Right cardiac atrium (tissue), 5 donors: ENCODE measurements at places on chromosomes 5 and 9. TPM values are rescaled to one million over a fixed set of nuclear protein-coding genes. Genes with fewer than 3 reads are reported as not detected.

GRCh38 chr9:98973171-98973570, 29.5 kb downstream of the COL15A1 start:
- no peak for DNase-seq

GRCh38 chr5:106822851-106823250, 847.9 kb downstream of the EFNA5 start:
- no peak for DNase-seq

DNA sequence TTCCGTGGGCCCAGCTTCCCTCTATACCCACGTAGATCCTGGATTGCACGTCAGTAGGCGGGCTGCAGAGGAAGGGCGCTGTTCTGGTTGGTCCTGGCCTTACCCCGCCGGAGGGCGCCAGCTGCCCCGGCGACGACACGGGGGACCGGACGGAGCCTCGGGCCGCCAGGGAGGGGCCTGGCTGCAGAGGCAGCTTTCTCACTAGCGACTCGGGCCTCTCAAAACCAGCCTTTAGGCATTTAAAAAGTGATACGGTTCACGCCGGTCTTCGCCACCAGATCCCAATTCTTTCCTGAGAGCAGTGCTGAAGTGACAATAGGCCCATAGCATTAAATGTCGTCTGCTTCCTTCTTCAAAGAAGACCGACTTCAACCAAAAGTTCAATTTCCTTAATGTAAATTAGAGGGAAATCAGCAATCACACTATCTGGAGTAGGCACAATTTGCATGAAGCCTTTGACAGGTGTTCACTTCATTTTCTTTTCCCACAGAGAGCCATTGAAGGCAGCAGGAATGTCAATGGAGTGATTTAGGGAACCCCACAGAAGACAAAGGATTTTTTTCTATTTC, 17.6 kb upstream of the UBE2D2 start:
- peak; percentile 93 for DNase-seq

DNA sequence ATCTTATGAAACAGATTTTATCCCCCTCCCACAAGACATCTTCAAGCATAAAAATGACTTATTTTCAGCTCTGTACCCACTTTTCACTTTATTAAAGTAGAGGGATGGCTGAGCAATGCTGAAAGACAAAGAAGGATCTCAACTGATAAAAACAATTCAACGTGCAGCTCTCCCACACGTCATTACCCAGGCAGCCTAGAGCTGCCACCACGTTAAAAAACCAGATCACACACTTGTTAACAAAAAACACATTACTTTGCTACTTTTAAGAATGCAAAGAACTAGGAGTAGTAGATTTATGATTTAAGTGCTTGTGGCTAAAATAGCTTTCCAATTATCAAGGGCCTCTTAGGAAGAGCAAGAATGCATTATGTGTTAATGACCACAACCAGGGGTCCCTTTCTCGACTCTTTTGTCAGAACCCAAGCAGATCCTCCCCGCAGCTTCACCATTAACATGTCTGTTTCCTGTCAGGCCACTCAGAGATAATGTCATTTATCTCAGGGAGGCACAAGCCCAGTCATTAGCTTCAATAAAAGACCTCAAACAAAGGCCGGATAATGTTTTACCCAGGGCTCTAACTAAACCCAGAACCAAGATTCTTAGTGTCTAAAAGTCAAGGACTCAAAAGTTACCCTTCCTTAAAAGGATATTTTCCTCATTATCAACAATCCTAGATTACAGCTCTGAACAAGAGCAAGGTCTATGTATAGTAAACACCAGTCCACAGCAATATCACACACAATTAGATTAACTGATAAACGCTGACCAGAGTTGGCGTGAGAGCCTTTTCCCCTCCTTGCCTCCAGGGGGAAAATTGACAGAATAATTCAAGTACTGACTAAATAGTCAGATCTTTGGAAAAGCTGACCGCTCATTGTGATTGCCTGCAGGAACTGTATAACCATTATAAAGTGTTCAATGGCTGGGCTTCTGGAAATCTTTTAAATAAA, 7.5 kb downstream of the ZNF608 start:
- DNase-seq, result no peak

- no peak for DNase-seq
Observed at GRCh38 chr5:8685704-8686103, 816.8 kb downstream of the MTRR start.

DNA sequence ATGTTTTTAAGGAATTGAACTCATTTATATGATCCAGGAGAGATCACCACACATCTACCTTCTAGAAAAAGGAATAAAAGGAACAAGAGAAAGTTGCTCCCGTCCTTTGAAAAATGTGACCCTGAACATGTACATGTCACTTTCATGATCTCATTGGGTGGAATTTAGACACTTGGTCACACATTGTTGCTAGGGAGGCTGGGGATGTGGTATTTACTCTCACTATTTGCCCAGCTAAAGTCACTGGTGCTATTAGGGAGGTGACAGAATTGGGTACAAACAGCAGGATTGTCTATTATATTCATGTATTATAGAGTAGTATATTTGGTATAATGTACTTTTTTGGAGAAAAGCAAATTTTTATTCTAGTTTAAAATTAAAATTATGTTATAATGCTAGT, 2.1 kb upstream of the CDH10 start:
- no peak for DNase-seq

GRCh38 chr9:123978981-123979380, 32.6 kb upstream of the LHX2 start:
- no peak for DNase-seq

DNA sequence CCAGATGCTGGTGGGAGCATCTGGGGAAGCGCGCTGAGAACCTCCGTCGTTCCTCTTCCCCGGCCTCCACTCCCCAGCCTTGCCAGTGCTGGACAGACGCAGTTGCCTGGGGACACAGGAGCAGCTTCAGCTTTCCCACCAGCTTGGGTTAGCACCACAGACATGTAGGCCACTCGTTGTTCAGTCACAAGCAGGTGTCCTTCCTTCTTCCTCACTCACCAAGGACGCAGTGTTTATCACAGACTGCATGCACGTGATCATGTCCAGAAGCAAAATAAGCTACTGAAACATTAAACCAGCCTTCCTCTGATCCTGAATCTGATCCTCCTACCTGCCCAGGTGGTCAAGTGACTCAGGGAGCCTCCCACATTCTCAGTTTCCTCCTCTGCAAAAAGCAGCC, 232.9 kb downstream of the SYK start:
- DNase-seq, result no peak

DNA sequence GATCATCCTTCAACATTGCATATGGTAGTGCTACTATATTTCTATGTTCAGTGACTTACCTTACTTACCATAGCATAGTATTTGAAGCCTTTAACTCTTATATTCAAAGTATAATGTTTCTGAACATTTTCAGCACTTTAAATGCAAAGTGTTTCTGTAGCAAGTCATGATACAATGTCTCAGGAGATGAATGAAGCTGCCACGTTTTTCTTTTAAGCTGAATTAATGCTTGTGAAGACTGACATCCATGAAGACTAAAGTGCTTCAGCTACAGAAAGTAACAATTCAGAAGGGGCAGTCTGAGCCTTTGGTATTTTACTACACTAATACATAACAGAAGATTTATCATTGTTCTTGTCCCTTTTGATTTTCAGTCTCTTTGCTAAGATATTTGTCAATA, 709.1 kb upstream of the ARRDC3 start:
- no peak for DNase-seq

GRCh38 chr9:16213781-16214515, 656.5 kb downstream of the BNC2 start:
- DNase-seq, result peak; percentile 82

- DNase-seq, result no peak
Observed at GRCh38 chr9:134871697-134872340, 8.8 kb upstream of the FCN2 start.

- DNase-seq, result peak; percentile 60
Observed at GRCh38 chr9:87502391-87503221, 4.9 kb downstream of the DAPK1 start.

- no peak for DNase-seq
Observed at GRCh38 chr9:76588316-76588715, 129.3 kb downstream of the GCNT1 start.

DNA sequence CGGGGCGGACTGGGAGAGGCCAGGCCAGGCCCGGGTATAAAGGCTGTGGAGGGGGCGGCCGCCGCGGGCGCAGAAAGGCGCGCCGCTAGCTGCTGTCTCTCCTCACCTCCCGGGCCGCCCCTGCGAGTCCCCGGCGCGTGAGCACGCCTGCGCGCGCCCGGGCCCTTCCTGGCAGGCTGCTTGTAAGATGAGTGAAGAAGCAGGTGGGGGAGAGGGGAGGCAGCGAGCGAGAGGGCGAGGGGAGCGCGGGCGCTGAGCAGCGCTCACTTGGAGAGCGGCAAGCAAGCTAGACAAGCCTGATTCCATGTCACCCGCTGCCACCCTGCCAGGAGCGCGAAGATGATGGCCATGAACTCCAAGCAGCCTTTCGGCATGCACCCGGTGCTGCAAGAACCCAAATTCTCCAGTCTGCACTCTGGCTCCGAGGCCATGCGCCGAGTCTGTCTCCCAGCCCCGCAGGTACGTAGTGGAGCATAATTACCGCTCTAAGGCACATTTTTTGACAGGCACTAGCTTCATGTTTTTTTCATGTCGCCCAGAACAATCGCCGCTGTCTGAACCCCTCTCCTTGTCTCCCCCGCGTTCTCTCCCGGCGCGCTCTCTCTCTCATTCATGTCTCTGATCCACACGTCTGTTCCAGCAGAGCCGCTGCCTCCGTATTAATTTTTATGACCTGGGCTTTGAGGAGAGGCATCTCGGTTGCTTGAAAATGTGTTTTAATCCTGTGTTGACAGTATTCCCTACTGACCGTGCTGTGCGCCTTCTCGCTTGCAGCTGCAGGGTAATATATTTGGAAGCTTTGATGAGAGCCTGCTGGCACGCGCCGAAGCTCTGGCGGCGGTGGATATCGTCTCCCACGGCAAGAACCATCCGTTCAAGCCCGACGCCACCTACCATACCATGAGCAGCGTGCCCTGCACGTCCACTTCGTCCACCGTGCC, at the start of gene POU4F3:
Gene POU4F3 (plus strand): TSS at position 66 of the 941 bp plus-strand sequence. CDS start 274 bp downstream, at position 340.
- no peak for DNase-seq

- DNase-seq, result peak; percentile 82
Observed at GRCh38 chr9:76537150-76537646, 78.2 kb downstream of the GCNT1 start.

DNA sequence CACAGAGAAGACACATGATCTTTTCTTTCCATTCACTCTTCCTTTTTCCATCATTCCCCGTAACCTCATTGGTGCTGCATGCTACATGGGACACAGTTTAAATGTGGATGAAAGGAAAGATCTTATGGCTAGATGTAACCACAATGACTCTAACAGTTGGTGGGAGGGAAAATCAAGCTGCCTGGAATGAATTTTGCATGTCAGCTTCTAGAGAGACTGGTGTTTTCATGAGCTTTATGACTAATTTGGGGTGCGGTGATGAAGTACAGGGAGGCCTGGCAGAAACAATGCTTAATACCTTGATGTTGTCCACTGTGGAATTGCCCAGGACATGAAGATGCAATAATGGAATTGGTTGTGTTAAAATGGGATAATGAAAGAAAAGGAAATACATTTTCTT, 55.9 kb upstream of the MYO10 start:
- DNase-seq, result no peak

DNA sequence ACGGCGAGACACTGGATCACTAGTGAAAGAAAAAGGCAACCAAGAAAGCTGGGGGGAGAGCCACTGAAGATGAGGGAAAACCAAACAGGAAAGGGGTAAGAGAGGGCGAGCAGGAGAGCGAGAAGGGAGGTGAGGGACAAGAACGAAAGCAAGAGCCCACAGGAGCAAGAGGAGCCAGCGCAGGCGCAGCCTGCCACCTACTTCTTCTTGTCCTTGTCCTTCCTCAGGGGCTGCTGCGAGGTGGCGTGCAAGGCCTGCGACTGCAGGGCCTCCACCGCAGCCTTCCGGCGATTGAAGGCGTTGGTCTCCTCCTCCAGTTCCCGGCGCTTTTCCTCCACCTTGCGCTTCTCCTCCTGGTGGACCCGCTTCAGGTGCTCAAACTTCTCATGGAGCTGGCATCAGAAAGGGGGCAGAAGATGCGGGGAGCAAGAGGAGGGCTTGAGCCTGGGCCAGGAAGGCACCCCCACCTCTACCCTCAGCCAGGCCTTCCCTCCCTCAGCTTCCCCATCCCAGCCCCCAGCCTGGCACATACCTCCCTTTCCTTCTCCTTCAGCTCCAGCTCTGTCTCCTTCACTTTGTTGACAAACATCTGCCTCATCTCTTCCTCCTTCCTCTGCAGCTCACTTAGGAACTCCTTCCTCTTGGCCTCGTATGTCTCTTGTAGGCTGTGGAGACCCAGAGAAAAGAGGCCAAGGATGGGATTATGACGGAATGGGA, 13.5 kb downstream of the CCNI2 start:
- no peak for DNase-seq

The ANGPTL2 gene
- total RNA-seq, result 55.6 TPM

The OR13C9 gene
- total RNA-seq, result not detected

The CACFD1 gene
- total RNA-seq, result 13.9 TPM

The UCK1 gene
- 27.5 TPM for total RNA-seq

The RASGRF2 gene
- 4.3 TPM for total RNA-seq

The ECM2 gene
- 14.8 TPM for total RNA-seq

The FGD3 gene
- 2.9 TPM for total RNA-seq

The ATP10B gene
- not detected for total RNA-seq

The BRINP1 gene
- 1.6 TPM for total RNA-seq

The BAAT gene
- not detected for total RNA-seq
